ENCODE measurements at places on chromosomes 1 and 21. TPM values are rescaled to one million over a fixed set of nuclear protein-coding genes. Genes with fewer than 3 reads are reported as not detected.

Gene MATN1
- not detected for total RNA-seq

Gene ATP13A2
- 39.9 TPM for total RNA-seq

Gene FCGR2B
- total RNA-seq = 31.9 TPM

Gene NUF2
- 0.92 TPM for total RNA-seq

Gene GPR153
- total RNA-seq = 16.6 TPM

Gene QSOX1
- 241 TPM for total RNA-seq

Gene KLHDC9
- 7.2 TPM for total RNA-seq

Gene CRYAA
- not detected for total RNA-seq

Gene TNFSF18
- 0.24 TPM for total RNA-seq

Gene LHX4
- not detected for total RNA-seq

Gene RGS18
- 13.0 TPM for total RNA-seq

Gene DONSON
- 5.0 TPM for total RNA-seq

Gene SORT1
- 178 TPM for total RNA-seq

Gene RSPH1
- 18.1 TPM for total RNA-seq

Gene SELENBP1
- total RNA-seq = 413 TPM

Gene GPR37L1
- total RNA-seq = 0.06 TPM

Gene LCE1F
- total RNA-seq = not detected

Gene PRRX1
- 30.1 TPM for total RNA-seq

Data from lower lobe of right lung (tissue), 2 donors.